ENCODE measurements at places on chromosomes 7 and 10. TPM values are rescaled to one million over a fixed set of nuclear protein-coding genes. Genes with fewer than 3 reads are reported as not detected.

Gene CEP55
- total RNA-seq = 72.6 TPM

GRCh38 chr10:61039868-61040267 lies 95.9 kb upstream of the RHOBTB1 start:
- no peak for DNase-seq

- no peak for DNase-seq
Observed at GRCh38 chr10:78703593-78703992, 365.2 kb upstream of the ZMIZ1 start.

GRCh38 chr7:44183386-44183785 lies 5.9 kb downstream of the GCK start:
- DNase-seq = no peak

DNA sequence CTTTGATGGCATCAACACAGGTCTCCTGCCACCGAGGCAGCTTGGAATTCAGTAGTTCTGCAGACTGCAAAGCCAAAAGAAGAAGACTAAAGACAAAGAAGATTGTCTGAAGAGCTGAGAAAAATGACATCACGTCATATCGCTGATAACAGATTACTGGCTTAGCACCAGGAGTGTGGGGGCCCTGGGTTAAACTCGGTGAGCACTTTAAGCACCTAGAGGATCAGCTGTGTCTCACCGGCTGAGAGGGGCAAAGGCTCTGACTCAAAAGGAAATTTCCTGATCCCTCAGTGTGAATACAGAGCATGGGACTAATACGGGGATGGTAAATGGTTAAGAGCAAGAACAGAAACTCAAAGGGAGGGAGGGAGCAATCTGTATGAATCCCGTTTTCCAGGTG lies 30.7 kb downstream of the BRI3 start:
- no peak for DNase-seq

Gene CYP3A4
- not detected for total RNA-seq

Gene CAMK1D
- total RNA-seq = 6.1 TPM

Gene FMC1
- total RNA-seq = 7.5 TPM

GRCh38 chr10:88707429-88708155 lies 1.5 kb downstream of the LIPK start:
- no peak for DNase-seq

Gene SFRP5
- not detected for total RNA-seq

GRCh38 chr7:100476903-100477870 lies 1.8 kb downstream of the TSC22D4 start:
- peak; percentile 32 for DNase-seq

Gene CALML3
- not detected for total RNA-seq

Gene DDX50
- total RNA-seq = 63.4 TPM

DNA sequence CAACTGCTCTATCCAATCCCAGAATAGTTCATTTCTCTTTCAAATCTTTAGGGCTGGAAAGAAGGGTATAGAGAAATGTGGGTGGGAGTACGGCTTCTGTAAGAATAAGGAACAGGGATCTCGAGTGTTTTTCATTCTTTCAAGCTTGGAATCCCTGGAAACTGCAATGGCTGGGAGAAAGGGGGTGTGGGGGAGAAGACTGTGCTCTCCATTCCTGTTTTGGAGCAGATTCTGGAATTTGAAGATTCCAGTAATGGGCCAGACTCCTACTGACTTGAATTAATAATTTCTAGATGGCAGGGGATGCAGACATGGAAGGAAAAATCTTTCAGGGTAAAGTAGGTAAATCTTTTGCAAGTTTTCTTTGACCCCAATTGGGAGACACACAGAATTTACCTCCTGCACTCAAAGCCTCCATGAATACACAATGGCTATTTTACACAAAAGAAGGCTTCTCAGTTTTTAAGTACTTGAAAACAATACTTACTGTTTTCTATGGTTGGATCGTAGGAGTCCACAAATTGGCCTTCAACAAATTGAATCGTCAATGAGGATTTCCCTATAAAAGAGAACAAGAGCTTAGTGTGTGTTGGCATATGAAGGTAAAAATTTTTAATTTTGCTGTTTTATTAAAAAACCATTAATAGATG lies 29.1 kb downstream of the RHEB start:
- DNase-seq = no peak

DNA sequence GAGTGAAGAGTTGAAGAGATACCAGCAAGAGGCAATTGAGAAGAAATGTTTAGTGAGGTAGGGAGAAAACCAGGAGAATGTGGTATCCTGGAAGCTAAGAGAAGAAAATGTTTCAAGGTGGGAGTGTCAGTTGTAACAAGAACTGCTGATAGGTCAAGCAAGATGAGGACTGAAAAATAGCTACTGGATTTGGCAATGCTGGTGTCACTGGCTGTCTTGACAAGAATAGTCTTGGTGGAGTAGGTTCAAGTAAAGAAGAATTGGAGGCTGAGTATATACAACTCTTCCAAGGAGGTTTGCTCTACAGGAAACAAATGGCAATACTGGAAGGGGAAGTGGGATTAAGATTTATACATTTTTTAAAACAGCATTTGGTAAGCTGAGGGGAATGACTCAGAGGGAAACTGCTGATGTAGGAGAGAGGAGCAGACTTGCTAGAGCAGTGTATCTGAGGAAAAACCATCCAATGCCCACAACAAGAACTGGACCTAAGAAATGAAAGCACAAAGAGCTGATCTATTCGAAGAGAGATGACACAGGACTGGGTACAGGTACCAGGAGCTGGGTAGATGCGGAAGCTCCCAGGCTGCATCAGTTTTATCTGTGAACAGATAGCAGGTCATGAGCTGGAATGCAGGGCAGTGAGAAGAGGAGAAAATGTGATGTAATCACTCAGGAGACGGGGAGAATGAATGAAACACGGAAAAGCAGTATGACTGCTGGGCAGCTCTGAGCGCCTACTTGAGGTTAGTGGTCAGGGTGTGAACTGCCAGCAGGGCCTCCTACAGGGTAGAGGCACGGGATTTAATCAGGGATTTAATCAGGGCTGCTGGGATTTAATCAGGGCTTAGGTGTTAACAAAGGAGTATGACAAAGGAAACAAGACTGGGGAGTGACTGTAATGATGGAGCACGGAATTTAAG lies 34.5 kb downstream of the FAM25A start:
- no peak for DNase-seq

GRCh38 chr10:124162774-124163354 lies 69.5 kb upstream of the CHST15 start:
- DNase-seq = no peak

DNA sequence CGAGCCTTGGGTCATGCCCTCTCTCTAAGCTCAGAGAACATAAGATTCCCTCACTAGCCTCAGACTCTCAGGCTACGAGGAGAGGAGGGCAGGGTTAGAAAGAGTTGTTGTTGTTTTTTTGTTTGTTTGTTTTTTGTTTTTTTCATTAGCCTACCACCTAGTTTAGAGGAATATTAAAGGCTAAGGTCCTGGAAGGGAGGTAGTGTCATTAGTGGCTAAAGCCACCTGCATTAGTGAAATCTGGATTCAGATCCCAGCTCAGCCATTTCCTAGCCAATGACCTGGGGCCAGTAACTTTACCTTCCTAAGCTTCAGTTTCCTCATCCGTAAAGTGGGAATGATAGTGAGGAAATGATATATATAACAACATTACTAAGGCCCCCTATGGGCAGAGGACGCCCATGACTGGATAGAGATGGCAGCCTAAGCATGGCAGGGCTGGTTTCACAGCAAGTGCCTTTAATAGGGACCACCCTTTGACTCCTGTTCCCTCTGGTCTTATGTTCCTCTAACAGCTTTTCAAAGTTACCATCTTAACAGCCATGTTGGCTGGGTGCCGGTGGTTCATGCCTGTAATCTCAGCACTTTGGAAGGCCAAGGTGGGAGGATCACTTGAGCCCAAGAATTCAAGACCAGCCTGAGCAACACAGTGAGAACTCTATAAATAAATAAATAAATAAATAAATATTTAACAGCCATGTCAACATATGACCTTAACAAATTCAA lies 5.1 kb downstream of the DDIT4 start:
- no peak for DNase-seq

DNA sequence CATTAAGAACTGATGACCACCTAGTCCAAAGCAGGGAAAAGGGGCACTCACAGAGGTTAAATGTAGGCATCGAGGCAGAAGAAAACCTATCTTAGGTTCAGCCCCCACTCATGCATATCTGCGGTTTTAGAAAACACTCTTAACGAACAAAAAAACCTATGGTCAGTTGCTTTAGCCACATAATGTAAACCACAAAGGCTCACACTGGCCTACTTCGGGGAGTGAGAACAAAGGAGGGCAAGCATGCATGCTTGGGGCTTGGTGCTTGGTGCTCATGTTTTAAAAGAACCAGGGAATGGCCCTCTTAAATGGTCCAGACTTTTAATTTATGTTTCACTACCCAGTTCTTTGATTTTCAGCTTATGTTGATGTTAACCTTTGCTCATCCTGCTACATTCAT lies 14.2 kb downstream of the INSYN2A start:
- no peak for DNase-seq

DNA sequence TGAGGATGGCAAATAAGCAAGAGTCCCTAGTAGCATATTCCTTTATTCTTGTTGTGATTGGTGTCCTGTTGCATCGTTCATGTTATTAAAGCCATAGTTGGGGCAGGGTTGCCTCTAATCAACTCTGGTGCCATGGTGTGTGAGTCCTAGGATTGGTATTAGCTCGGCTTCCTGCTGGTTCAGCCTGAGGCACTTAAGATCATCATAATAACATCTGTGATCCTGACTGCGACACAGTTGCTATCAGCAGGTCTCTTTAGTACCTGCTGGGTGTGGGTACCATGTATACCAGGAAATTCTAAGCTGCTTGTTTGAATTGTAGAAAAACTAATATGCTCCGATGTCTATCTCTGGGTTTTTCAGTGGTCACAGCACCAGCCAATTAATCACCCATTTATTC lies 1.6 kb downstream of the WEE2 start:
- DNase-seq = no peak

DNA sequence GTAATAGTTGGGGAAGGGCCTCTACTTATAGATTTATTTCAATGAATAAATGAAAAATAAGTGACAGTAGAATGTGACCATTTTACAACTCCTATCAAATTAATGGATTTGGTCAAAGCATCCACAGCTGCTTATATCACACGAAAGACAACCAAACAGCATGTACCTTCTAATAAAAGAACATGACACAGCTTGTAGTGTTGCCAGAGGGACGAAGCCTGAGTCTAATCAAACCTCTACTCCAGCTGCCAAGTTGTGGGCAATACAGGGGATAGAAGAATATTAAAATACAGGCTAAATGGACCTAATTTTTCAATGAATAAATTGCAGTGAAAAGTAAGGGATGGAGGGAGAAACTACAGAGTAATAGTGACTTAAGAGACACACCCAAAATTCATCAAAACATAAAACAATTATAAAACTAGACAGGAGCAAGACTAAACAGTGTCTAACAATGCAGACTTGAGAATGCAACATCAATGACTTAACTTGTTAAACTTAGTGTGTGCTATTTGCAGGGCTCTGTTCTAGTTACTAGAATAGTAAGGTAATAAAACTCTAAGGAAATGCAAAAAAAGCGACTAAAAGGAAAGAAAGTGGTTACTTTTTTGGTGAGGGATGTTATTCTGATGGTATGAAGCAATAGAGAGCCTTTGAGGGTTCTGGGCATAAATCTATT lies 853.8 kb downstream of the GRM8 start:
- no peak for DNase-seq

GRCh38 chr10:69055241-69055640 lies 32.7 kb upstream of the SRGN start:
- no peak for DNase-seq

Gene ZNF804B
- not detected for total RNA-seq

- no peak for DNase-seq
Observed at GRCh38 chr7:99579956-99580777, 17.9 kb upstream of the TMEM225B start.

Gene NODAL
- total RNA-seq = not detected

DNA sequence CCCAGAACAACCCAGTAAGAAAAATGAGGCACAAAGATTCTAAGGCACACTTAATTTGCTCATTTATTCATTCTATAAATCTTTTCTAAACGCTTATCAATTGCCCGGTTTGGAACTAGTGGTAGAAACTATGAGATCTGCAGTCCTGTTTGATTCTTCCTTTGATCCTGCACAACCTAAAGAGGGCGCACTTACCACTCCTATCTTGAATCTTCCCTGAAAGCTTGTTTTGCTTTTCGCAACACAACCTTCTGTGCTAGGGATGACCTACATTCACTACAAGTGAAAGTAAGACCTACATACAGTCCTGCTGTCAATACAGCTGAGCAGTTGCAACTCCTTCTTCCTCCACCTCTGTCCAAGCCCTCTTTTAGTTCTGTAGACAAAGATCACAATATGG lies 12.6 kb upstream of the ARL4A start:
- peak; percentile 34 for DNase-seq

GRCh38 chr10:119225083-119225658 lies 17.8 kb downstream of the GRK5 start:
- no peak for DNase-seq

DNA sequence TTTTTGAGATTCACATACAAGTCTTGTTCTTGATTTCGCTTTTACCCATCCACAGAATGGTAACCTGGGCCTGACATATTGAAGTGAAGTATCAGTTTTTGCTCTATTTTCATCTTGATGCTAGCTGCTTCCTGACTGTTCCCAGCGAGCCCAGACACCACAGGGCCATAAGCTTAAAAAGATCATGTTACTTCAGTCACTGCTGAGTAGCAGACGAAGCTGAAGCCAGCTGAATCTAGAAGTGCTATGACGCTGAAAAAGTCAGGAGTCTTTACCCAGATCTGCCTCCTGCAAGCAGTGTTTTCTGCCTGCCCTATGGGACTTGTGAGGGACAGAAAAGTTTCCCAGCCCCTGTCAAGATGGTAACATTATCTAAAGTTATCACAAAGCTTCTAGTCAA lies 2.7 kb upstream of the PRXL2A start:
- no peak for DNase-seq

Gene ATG9B
- 5.0 TPM for total RNA-seq

Gene RNF148
- total RNA-seq = not detected

GRCh38 chr7:151868396-151869108 lies 8.4 kb downstream of the PRKAG2 start:
- no peak for DNase-seq

Gene ACTR3C
- total RNA-seq = 7.9 TPM

Gene STEAP4
- 0.48 TPM for total RNA-seq

DNA sequence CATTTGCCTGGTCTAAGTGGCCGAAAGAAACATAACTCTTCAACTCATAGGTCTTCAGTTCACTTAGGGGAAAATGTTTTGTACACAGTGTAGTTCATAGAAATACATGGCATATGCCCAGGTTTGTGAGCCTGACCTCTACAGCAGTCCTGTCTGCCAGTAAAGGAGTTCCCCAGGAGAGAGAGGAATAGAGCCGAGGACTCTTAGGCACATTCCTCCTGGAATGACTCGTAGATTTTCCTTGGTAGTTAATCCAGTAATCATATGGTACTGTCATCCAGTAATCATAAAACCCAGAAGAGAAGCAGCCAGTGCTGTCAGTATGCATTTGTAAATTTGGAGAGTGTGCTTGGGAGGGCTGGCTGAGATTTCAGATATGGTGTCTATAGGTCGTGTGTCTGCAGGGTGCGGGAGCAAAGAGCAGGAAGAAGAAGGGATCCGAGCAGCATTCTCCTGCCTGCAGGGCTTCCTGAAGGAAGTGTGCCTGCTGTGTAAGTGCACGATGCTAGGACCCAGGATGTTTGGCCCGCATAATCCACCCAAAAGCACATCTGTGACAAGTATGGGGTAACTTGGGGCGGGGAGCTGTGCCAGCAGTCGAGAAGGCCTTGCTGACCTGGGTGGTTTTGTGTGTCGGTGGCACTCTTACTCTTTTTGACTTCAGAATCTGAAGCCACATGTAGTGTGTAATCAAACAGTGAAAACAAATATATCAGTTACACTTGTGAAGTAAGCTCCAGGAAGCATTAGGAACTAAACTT lies 13.9 kb downstream of the EIF4H start:
- DNase-seq = no peak

- DNase-seq = no peak
Observed at GRCh38 chr7:122770686-122771335, 68.1 kb upstream of the RNF148 start.
